Tibial nerve (tissue), 4 donors: ENCODE measurements at places on chromosomes 2 and 18.

DNA sequence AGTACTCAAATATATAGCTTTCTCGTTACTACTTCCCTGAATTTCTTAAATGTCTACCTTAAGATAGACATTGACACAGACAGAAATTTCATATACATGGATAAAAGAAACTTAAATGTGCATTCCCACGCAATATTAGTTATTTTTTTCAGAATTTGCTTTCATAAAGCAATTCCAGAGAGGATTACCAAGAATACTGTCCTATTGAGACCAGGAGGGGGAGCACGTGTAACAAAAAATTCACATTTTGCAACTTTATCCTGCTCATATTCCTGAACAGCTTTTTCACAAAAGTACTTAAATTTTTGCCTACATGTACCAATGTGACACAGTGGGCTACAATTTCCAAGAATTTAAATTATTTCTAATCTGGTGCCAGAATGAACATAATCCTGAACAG lies 30.7 kb upstream of the ERCC3 start:
- DNase-seq, result no peak

GRCh38 chr18:59910967-59911366 lies 11.2 kb downstream of the PMAIP1 start:
- no peak for DNase-seq

- DNase-seq, result no peak
Measured at GRCh38 chr2:139790136-139790535, 1009.9 kb upstream of the NXPH2 start.

DNA sequence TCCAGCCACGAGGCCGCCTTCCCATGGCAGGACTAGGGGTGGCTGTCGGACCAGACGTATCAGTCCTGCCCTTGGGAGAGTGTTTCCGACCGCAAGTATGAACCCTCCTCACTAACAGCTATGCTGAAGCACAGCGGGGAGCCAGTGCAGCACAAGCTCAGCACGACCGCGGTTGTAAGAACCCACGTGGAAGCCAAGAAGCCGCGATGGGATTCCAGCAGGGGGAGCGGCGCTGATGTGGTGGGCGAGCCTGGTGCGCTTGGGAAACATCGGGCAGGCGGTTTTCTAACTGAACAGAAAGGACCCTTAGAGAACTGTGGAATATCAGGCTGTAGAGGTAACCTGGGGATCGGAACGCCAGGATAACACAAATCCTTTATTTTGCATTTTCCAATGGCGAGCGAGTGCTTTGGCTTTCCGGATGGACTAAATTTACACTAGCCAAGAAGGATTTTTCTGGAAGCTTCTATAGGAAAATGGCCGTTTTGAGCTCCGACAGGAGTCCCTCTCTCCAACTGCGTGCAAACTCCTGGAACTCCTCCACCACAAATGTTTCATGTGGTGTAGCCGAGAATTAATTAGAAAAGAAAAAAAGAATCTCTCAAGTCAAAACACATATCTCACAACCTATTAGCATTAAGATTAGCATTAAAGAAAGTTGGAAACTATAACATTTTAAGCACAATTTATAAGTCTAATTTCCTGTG lies 132.0 kb upstream of the MYCN start:
- no peak for DNase-seq

DNA sequence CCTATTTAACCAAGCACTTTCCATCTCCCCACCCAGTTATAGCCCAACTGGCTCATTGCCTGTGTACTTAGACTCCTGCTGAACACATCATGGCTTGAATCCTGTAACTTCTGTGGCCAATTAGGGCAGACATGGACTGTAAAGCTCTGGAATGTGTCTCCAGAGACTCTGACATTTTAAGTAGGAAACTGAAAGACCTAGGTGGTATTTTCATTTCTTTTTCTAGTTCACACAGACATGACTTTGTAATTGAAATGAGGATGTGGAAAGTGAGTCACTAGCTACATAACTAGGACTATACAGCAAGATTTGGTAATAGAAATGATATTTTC lies 12.2 kb downstream of the DOK1 start:
- DNase-seq, result no peak

- DNase-seq, result no peak
Measured at GRCh38 chr2:33531549-33532059, 55.2 kb downstream of the RASGRP3 start.

GRCh38 chr2:68717305-68717661 lies 17.3 kb upstream of the ARHGAP25 start:
- DNase-seq, result no peak

DNA sequence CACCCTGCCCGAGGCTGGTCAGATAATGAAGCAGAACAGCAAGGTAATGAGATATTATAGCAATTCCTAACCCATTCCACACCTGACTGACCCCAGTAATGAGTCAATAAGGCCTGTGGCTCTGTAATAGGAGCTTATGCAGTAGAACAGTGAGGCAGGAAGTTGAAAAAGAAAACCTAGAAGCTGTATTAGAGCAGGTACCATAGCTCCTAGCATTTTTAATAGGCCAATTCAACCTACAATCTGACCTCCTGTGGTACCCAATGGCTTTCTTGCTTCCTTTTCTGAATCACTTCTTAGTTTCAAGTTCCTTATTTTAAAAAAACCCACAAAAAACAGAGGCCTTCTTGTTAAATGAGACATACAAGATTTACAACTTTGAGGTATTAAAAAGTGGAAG lies 43.6 kb upstream of the MAP2 start:
- DNase-seq, result no peak

- DNase-seq, result no peak
Measured at GRCh38 chr2:13021470-13021957, 304.8 kb downstream of the TRIB2 start.

DNA sequence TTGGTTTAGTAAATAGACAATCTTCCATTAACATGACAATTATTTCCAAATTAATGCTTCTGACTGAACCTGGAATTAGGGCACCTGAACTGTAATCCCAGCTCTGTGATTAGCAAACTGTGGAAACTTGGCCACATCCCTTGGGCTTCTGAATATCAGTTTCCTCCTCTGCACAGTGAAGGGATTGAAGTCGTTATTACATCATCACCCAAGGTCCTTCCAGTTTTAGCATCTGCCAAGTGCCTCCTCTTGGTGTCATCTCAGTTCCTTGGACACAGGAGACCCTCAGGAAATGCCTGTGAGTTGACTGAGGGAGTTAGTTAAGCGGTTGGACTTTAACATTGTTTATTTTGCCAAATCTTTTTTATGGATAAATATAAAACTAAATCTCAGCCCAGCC lies 64.8 kb downstream of the MOGAT1 start:
- no peak for DNase-seq

DNA sequence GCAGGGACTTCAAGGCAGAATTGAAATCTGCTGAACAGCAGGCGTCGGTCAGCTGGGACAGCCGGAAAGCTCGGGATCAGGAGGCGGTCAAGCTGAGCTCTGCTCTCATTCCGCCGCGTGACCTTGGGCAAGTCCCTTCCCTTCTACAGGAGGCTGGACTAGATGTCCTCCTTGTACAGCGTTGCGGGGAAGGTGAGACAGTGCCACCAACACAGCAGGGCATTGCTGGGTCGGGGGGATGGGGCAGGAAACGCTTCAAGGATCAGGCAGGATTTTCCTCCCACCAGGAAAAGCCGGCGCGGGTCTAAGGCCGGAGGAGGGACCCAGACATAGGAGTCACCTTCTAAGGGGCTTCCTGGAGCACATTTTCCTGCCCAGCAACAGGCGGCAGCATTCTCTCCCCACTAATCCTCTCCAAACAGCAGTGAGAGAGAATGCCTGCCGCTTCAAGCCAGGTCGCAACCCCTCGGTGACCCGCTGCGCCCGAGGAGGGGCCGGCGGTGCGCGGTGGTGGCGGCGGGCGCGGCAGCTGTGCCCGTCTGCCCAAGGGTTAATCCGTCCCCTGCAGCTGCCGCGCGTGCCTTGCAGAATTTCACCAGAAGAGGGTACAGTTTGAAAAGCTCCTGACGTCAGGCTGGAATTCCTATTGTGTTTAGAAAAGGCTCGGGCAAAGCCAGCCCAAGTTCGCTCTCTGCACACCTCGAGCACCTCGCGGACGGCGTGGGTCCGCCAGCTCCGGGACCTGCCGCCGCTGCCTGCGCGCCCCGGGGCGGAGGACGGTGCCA lies at the start of gene KCNF1:
KCNF1 (plus strand) TSS at position 644 of the 785 bp plus-strand sequence. CDS start 493 bp downstream, outside the sequence.
- DNase-seq, result no peak

GRCh38 chr2:68824831-68825230 lies 46.4 kb downstream of the BMP10 start:
- no peak for DNase-seq

- no peak for DNase-seq
Measured at GRCh38 chr2:96511851-96512250, 6.7 kb upstream of the NEURL3 start.

DNA sequence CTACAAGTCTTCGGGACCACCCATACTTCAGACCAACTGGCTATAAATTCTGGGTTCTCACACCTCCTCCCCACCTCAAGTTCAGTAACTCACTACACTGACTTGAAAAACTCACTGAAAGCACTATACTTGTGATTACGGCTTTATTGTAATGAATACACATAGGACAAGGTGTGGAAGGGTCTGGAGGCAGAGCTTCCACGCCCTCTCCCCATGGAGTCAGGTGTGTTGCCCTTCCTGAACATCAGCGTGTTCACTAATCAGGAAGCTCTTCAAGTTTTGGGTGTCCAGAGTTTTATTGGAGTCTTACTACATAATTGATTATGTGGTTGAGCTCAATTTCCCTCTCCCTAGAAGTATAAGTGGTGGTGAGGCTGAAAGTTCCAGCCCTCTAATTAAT lies 27.5 kb downstream of the NBEAL1 start:
- DNase-seq, result no peak

DNA sequence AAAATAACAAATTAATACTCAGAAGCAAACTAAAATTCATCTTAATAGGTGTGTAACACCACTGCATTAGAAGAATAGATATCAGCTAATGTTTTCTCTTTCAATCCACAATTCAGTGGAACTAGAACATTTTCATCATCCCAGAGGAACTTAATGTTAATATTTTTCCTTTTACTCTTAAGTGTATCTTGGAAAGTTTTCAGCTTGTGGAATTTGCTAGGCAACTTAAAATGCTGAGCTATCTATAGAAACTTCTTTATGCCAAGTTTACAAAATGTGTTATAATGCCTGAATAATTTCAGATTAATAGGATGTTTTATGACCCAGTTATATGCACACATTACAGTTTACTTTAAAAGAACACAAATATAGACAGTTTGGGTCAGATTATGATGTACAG lies 86.6 kb upstream of the FAM237A start:
- DNase-seq, result no peak

DNA sequence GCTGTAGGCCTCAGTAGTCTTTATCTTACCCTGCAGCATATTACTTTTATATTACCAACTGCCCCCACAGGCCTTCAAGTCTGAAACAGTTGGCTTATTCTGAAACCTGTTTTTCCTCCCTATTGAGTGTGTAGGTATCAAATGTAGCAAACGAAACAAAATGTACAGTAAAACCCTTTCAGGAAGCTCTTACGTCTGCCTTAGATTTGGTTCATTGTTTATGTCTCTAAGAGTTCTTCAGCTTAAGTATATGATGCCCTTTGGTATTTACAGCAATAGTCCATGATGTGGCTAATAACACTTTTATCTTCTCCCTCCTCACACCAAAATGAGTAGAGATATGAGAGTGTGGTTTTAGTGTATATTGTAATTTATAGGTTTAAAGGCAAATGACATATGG lies 108.8 kb downstream of the DOCK10 start:
- DNase-seq, result no peak

GRCh38 chr2:239610457-239611221 lies 209.8 kb upstream of the HDAC4 start:
- no peak for DNase-seq

DNA sequence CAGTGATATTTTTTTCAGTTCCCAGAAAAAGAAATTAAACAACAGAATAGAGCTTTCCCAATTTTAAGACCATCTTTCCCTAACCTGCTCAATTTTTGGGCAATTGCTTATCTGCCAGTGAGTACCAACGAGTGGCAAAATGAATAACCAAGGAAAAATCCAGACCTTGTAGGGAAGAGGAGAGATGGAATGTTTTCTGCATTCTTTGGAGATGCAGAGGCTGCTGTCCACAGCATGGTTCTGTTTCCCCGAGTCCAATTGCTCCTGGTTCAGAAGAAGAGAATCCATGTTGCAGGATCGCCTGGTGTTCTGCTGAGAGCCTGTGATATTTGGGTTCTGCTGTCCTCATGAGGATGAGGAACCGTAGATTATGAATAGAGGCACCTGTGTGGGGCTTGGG lies 68.2 kb upstream of the MGAT5 start:
- no peak for DNase-seq

- DNase-seq, result no peak
Measured at GRCh38 chr2:155662224-155662623, 670.3 kb downstream of the NR4A2 start.

- DNase-seq, result no peak
Measured at GRCh38 chr18:45103319-45104048, 422.8 kb downstream of the SETBP1 start.

GRCh38 chr2:112821142-112821541 lies 15.4 kb downstream of the IL1B start:
- DNase-seq, result no peak
